ENCODE measurements at places on chromosomes 12 and 14.
A peak's percentile ranks its signal among the peaks of the same experiment; 100 is the strongest.

DNA sequence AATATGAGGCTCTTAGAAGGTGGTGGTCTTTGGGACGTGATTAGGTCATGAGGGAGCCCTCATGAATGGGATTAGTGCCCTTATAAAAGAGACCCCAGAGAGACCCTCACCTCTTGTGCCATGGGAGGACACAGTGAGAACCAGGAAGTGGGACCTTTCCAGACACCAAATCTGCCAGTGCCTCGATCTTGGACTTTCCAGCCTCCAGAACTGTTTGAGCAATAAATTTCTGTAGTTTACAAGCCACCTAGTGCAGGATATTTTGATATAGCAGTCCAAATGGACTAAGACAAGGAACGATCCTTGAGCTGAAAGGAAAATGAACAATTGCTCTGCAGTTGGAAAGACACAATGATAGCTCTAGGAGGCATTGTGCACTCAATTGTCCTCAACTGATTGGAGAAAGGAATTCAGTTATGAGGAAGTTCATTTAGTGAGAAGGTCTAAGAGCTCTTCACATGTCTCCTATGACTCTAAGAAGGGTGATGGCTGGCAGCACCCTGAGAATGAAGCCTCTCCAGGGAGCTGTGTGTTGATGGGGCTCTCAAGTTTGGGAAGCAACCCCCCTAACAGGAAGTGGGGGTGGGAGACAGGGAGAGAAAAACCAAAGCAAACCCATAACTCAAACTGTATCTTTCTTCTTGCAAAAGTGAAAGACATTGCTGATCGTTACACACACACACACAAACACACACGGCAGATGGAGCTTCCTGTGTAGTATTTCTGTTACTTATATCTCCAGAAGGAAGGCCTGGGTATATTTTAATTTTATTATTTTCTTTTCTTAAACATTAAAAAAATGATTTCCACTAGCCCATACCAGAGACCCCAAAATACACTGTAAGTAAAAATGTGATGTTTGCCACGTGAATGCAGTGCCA is 21.0 kb downstream of the CHST11 start:
- no peak for DNase-seq

- peak; percentile 75 for DNase-seq
These were observed 31.8 kb upstream of the RAD51AP1 start for GRCh38 chr12:4506870-4507269.

DNA sequence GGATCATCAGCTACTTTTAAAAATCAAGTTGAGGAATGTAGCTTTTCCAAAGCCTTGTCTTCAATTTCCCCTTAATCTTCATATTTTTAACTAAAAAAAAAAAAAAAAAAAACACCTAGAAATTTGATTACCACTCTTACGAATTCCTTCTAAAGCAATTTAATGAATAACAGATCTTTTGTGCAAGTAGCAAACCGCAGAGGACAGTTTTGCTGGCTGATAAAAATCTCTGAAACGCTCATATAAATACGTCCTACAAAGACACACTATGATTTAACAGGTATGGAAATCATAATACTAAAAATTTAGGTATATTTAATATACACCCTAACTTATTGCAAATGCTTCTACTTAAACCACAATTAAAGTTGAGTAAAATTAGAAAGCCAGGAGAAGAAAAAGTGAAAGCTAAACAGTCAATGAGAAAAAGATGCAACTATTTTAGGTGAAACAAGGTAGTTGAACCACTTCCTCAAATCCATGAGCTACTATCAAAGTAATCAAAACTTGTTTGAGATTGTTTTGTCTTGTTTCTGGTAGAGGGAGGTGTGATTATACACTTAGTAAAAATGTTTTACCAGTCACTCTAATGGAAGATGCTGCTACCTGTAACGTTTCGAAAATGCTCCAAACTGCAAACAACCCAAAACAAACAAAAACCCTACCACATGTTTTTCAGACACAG is 2.2 kb downstream of the PAWR start:
- DNase-seq = no peak

DNA sequence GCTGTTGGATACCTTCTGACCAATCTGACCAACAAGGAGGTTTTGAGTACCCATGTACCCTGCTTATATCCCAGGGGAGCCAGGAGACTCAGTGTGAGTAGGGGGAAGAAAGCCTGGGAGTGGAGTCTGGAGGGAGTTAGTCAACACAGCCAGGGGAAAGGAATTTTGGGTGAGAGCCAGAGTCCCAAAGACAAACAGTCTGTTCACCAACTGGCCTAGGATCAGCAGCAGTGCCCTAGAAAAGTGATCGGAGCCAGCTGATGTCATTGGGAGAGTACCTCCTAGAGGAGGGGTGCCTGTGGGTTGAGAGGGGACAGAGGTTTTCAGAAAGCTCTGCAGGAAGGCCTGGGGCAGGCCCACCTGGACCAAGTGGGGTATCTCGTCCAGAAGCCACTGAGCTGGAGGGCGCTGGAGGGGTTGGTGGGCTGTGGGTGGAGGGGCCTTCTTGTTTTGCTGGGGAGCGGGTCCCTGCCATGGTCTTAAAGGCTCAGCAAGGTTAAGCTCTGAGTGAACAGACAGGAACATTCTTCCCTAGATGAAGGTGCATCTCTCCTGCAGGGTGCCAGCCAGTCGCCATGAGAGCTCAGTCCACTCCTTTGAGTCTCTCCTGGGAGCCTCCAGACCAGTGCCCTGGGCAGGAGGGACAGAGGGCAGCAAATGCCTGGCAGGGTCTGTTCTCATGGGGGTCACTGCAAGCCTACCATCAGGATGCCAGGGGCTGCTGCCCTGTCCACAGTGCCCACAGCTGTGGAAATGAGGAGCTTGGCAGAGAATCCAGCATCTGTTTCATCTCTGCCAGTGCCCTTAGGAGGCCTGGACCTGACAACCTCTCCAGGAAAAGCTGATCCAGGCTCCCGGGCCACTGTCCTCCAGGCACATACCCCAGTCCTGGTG is 63.6 kb downstream of the CHGA start:
- DNase-seq = no peak

DNA sequence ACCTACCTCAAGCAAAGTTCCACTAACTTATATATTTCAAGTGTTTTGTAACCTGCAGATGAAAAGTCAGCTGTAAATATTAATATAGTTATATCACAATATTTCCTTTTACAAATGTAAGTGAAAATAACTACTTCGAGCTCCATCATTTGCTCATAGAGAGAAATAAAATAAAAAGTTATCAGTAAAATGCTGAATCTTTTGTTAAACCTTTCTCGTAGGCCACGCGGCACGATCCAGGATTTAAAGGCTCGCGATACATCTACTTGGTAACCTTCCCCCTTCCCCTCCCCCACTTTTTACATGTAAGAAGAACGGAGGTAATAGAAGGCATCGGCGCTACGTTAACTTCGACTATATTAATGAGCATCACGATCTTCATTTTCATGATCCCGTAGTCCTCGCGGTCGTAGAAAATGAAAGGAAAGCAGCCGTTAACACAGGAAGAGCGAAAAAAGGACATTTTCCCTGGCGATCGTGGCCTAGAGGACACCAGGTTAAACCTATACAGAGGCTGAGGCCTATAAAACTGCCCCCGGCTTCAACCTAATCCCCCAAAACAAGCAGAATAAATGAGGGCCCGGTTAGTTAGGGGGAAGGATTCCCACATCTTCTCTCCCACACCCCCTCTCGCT is 508 bp downstream of the HNRNPC start:
- DNase-seq = peak; percentile 40

GRCh38 chr12:104381731-104382480 is 74.8 kb upstream of the CHST11 start:
- peak; percentile 87 for DNase-seq

DNA sequence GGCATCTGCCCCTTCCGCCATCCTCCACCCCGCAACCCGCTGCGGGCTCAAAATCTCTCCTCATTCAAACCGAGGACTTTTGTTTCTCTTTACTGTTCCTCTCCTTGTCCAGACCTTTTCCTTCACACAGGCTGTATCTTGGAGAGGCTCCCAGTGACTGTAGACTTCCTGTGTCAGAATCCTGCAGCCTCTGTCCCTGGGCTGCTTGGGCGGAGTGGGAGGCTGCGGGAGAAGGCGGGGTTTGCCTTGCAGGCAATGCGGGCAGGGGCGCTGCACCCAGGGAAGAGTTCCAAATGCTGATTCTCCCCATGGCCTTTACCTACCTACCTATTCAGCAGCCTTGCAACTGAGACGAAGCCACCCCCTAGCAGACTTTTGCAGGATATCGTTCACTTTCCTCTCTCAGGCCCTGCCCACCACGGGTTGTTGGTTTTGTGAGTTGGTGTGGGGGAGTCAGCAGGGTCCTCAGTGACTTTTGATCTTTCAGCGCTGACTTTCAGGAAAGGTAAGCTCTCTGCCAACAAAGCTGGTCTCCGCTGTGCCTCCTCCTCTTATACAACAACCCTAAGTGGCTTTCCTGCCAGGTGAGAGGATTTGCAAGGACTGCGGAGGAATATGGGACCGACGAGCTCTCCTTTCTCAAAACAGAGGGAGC is 79.0 kb upstream of the KCNA1 start:
- no peak for DNase-seq

DNA sequence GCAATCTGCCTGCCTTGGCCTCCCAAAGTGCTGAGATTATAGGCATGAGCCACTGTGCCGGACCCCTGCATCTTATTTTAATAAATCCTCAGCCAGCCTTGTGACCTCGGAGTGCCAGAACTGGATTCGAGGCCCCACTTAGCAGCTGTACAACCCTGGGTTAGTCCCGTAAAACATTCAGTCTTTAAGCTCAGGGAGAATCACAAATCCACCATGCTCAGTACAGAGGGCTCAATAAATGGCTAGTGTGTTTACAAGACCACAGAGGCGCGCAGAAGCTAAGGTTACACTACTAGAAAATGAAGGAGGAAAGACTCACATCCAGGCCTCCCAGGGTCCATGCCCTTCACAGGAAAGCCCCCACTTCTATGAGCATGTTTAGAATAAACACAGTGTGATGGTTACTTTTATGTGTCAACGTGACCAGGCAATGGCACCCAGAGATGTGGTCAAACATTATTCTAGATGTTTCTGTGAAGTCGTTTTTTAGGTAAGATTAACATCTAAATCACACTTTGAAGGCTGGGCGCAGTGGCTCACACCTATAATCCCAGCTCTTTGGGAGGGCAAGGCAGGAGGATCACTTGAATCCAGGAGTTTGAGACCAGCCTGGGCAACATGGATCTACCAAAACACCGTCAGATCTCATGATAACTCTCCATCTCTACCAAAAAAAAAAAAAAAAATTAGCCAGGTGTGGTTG is 55.3 kb downstream of the CLMN start:
- no peak for DNase-seq

GRCh38 chr12:120006258-120006975 is 17.4 kb downstream of the BICDL1 start:
- peak; percentile 50 for DNase-seq

GRCh38 chr14:101723061-101723595 is 38.4 kb upstream of the PPP2R5C start:
- no peak for DNase-seq

DNA sequence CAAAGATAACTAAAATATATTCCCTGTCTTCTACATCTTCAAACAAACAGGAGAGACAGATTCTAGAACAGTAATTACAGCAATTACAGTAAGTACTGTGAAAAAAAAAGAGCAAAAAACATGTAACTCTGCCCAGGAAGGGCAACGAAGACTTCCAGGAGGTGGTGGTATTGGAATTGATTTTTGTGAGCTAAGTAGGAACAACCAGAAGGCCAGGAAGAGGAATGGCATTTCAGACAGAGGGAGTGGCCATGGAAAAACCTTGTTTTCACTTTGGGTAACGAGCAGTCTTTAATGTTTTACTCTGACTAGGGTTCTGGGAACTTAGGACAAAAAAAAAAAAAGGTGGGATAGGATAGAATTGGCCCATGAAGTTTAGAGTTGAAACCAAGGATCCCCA is 196.3 kb upstream of the PLEKHG7 start:
- no peak for DNase-seq

GRCh38 chr12:69966839-69967238 is 141.8 kb downstream of the MYRFL start:
- DNase-seq = no peak

- DNase-seq = no peak
These were observed 57.3 kb downstream of the KITLG start for GRCh38 chr12:88522961-88523360.

- no peak for DNase-seq
These were observed 10.0 kb downstream of the ITGA7 start for GRCh38 chr12:55697686-55698085.

DNA sequence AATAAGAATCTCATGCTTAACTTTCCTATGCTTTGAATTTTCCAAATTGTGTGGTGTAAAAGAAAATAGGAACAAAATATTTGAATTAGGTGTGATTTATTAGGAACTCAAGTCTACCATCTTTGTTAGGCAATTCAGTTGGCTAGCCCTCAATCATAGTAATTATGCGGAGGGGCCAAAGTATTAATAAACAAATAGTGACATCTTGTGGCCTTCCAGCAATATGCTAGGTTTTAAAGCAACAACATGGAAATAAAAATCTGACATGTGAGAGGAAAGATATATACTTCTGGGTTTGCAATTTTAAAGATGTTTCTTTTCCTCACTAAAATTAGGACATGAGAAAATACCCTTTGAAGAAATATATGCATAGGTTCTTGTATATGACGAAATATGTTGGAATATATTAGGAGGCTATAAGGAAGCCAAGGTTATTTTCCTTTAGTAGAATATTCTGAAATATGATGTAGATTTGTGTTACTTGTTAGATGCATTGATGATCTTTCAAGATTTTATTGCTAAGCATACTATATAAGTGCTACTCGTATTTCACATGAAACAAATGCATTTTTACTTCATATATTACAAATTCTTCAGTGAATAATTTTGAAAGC is 200.4 kb downstream of the PTPRO start:
- peak; percentile 19 for DNase-seq

- DNase-seq = peak; percentile 65
These were observed 1094.4 kb downstream of the BCL11B start for GRCh38 chr14:98177551-98177950.

DNA sequence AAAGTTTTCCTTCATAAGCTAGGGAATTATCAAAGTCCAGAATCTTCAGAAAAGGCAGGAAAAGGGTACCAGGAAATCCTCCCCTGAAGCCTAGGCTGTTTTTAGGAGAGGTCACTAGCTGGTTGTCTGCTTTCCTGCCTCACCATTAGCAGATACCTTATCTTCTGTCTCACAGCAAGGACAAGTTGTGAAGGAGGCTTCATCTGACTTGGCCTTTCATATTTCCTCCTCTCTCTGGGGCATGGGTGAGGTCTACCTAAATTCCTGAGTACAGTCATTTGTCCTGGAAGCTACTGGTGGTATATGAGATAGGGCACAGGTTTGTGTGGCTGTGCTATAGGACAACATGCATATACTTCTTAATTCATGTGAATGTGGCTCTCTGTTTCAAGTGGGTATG is 2.3 kb downstream of the FOXJ2 start:
- DNase-seq = no peak

GRCh38 chr12:45268672-45269411 is 52.9 kb downstream of the ANO6 start:
- DNase-seq = peak; percentile 4

- DNase-seq = no peak
These were observed 383.8 kb downstream of the NOVA1 start for GRCh38 chr14:26213846-26214575.

All from CD4-positive, alpha-beta T cell treated with Interleukin-2 at 100 ng/mL for 4 hours (primary cell).